Stimulated activated CD4-positive, alpha-beta T cell treated with anti-CD3 and anti-CD28 coated beads, Interleukin-2, amount 100 ng/mL, for 24 hours (primary cell): ENCODE measurements at places on chromosomes 12 and 14.

DNA sequence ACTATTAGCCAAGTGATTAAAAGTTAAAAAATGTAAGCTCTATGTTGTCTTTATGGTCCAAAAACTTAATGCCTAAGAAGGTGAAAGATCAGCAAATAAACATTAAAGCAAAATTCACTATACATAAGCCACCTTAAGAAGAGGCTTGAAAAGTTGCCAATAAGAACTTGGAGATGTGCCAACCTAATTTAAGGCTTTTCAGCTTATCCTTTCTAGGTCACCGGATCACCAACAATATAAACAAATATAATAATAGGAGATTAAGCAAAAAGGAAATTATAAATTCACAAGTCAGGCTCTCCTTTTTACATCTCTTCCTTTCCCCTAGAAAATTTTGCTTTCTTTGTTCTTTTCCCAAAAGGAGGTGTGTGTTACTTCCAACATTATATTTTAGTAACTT lies 30.9 kb downstream of the SLC2A3 start:
- DNase-seq, result no peak

GRCh38 chr14:31212893-31213292 lies 5.3 kb upstream of the HECTD1 start:
- DNase-seq, result no peak

DNA sequence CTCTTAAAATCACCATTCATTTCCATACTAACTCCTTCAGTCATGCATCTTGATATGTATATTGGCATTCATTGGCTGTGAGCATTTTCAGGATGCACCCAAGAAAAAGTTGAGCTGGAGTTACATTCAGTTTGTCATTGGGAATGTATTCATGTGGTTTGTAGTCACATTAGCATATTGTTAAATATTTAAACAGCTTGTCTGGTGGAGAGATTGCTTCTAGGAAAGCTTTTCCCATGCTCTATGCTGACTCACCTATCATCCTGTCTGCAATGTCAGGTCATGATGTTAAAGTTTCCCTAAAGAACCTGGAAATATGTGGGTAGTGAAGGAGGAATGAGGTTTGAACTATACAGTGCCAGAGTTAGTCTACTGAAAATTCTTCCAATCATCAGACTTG lies 583.6 kb downstream of the GALC start:
- DNase-seq, result no peak

- no peak for DNase-seq
These were observed 9.8 kb downstream of the SCAF11 start for GRCh38 chr12:45980540-45980939.

DNA sequence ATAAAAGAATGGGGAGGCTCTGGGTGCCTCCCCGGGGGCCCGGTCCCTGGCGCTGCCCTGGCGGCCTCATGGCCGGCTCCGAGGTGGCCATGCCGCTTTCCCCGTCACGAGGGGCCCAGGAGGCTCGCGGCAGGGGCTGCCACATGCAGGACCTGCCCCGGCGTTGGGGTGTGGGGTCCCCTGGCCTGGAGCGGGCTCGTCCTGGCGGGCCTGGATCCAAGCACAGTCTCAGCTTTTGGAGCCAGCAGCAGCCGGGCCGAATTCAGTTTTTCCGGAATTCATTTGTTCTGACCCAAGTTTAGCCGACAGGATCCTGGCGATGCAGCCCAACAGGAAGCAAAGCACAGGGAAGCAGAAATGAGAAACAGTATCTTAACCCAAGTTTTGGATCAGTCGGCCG lies 26.4 kb upstream of the AEBP2 start:
- DNase-seq, result no peak

GRCh38 chr12:57766464-57767304 lies at the start of gene CYP27B1:
Gene CYP27B1 (minus strand): TSS chr12:57767078. CDS start chr12:57767041, 37 bp downstream.
- no peak for DNase-seq

DNA sequence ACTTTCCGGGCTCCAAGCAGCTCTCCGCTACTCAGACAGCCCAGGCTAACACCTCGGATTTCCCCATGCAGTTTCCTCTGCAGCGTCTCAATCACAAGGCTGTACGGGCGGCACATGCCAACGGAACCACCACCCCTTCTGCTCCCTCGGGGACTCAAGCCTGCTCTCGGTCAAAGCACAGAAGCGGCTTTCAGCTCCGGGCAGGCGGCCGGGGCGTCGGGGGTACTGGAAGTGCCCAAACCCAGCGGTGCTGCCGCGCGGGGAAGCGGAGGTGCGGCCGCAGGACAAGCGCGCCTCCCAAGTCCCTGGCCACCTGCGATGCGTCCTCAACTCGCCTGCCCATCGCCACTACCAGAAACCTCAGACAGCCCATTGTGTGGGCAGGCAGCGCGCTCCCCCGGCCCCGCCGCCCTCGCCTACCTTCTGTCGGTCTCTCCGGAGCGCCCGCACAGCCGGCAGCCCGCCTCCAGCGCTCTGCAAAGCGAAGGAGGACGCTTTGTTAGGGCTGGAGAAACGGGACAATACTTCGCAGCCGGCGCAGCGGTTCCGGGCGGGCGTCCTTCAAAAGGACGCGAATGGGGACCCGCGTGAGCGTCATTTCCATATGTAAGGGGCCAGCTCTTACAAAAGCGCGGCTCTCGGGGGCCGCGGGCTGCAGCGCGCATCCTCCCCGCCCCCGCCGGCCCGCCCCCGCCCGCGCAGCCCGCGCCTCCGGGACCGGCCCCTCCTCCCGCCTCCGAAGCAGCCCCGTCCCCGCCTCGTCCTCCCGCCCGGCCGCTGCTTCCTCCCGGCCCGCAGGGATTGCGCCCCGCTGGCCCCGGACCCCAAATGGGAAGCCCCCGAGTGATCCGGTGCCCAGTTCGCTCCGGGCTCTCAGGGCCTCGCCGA lies 674 bp downstream of the NIN start:
- peak; percentile 67 for DNase-seq

DNA sequence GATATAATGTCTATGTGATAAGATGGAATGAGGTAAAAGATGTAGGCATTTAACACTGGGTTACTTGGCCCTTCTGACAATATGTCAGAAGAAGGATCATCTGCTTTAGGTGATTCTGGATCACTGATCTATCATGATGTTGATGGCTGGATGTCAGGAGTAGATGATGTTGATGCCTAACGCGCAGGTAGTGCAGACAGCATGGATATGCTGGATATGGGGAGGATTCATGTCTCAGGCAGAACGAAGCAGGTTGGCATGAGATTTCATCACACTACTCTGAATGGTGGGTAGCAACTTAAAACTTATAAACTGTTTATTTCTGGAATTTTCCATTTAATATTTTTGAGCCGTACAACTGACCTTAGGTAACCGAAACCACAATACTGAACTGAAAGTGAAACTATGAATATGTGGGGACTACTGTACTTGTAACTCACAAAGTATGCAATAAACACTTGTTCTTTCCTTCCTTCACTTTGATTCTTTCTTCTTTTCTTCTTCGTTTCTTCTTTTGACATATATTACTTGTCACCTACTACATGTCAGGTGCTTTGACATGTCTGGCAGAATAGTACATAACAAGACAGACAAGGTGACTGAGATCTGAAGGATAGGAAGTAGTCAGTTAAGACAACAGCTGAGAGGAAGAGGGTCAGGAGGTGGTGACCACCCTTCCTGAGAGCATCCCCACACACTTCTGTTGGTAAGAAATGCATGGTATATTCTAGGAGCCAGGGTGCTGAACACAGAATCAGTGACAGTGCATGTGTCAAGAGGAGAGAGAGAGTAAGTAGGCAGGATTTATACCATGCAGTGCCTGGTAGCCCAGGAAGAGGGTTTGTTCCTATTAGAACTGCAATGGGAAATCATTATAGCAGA lies 238.8 kb downstream of the PPFIA2 start:
- no peak for DNase-seq

DNA sequence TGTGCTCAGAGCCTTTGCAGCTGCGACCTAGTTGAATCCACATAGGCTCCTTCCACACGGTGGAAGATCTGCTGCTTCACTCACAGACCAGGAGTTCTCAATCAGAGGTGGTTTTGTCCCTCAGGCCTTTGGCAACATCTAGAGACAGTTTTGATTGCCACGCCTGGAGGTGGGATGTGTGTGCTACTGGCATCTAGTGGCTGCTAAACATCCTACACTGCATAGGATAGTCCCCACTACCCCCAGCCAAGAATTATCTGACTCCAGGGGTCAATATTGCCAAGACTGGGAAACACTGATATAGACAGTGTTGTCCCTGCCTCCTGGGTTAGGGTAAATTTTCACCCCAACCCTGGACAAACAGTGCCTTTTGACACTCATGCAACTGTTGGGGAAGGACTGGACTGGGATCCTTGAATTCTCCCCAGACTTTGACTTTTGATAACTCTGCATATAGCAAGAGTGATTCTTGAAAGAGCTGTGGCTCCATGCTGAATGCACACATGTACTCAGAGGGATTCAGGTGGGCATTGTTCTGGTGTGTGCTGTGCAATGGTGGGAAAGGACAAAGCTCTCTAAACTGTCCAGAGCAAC lies 39.8 kb downstream of the BAZ2A start:
- DNase-seq, result no peak

GRCh38 chr12:26499979-26500640 lies 304.7 kb downstream of the SSPN start:
- no peak for DNase-seq

DNA sequence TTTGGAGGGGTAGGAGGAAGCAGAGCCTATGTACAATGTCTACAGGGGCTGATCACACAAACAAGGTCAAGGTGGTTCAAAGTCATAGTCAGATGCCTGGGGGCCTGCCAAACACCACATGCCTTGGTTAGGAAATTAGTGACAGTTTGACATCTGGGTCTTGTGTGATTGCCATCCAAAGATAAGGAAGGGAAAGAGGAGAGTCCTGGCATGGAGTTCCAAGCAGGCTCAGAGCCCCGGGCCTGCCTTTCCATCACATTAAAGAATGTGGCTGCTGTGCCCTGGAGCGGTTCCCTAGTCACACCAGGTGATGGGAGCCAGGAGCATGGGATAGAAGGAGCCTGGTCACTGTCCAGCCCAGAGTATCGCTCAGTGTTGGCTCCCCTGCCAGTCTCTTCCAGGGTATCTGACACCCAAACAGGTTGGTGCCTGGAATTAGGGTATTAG lies 53.6 kb upstream of the BCL2L14 start:
- no peak for DNase-seq

DNA sequence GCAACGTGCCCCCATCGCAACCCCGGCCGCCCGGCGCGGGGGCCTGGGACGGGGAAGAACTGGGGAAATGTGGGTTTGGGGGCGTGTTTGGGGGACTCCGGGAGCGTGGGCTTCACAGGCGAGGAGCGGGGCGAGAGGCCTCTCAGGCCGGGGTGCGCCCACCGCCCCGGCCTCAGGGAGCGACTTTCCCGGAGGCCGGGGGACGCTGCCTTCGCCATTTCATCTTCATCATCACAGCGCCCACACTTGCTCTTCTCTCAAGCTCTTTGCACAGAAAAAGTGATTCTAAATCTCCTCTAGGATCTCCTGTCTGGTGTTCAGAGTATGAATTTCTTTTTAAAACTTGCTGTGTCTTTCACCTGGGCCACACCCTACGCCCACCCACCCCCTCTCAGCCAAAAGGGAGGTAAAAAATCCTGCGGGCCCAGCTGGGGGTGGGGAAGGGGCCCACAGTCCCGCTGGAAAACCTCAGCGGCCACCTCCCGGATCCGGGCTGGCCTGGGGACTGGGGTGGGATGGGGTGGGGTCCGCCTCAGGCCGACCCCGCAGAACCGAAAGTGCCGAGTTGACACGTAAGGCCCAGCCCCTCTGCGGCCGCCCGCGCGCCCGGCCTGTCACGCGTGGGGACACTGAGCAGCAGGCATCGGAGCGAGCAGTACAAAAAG lies 7.4 kb downstream of the CDKN1B start:
- no peak for DNase-seq

GRCh38 chr12:6766651-6767349 lies 637 bp downstream of the PTMS start:
- peak; percentile 67 for DNase-seq

DNA sequence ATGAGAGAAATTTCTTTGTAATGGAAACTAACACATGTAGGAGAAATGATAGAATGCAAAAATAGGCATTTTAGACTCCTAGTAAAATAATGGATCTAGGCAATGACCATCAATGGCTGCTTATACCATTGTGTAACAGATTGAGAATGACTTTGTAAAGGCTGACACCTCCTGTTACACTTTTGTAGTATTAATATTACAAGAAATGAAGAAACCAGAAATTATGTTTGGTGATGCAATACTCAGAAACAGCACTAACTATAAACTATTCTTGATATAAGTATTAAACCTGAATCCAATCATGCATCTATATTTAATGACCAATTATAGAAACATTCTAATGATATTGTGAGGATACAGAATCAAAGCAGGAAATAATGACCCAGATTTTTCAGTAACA lies 108.5 kb upstream of the CNTN1 start:
- DNase-seq, result no peak

GRCh38 chr12:120438495-120439198 lies 734 bp downstream of the COX6A1 start:
- no peak for DNase-seq
